ENCODE measurements at places on chromosomes 1 and 21.

GRCh38 chr1:7000720-7001119 lies 215.5 kb downstream of the CAMTA1 start:
- DNase-seq: no peak

- DNase-seq: no peak
These were observed 8.1 kb upstream of the NCF2 start for GRCh38 chr1:183598386-183598785.

GRCh38 chr21:31552826-31553225 lies 106.7 kb upstream of the SOD1 start:
- no peak for DNase-seq

DNA sequence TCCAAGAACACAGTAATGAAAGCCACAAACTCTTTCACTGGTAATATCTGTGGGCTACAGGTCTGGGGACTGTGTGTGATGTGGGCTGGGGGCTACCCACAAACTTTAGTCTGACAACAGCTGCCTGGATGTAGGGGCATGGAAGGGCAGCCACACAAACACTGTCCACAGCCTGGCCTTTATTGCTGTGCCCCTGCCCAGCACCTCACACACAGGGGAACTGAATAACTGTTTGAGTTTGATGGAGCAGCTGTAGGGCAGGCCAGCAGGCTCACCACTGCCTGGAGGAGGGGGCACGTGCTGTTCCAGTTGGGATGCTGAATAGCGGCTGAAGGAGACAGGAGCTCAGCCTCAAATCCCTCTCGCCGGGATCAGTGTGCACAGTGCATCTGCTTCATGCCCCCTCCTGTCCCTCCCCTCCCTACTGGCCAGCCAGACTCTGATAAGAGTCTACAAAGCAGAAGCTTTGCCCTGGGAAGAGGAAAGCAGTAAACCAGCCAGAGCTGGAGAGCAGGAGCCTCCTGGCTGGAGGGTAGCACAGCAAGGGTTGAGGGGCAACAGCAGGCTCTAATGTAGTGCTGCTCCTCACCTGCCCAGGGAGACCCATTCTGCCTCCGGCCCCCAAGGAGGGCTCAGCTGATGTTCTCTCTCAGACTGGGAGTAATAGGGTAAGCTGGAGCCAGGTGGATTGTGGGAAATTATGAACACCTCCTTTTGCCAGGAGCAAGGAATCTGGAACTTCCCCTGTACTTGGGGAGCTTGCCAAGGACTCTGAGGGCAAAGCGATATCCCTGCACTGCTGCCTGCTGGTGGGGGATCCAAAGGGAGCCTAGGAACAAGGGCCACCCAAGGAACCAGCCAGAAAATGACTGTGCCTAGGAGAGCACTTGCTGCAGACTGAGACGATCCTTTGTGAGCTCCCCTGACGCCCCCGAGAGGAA lies 70.2 kb upstream of the GOLT1A start:
- DNase-seq: peak; percentile 44

GRCh38 chr1:107147843-107148242 lies 7.0 kb downstream of the NTNG1 start:
- no peak for DNase-seq

- no peak for DNase-seq
These were observed 105.1 kb downstream of the NMNAT2 start for GRCh38 chr1:183313063-183313462.

DNA sequence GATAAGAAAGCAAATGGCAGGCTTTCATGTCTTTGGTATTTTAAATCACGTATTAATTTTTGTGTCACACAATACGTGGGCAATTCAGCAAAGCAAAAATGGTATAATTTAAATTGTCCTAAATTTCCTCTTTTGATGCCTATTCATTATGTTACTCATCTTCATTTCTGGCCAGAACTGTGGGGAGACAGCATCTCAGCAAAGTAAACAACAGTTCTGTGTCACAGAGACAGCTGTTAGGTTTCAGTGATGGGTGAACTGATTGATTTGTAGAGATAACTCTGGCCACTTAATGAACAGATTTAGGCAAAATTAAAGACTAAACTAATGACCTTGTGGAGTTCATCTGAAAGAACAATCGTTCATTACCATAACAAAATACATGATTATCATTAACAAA lies 49.2 kb downstream of the FH start:
- no peak for DNase-seq

All from hematopoietic multipotent progenitor cell treated with erythropoietin and hydrocortisone succinate and interleukin-3 and kit ligand, for 4 days (in vitro differentiated cells).